A549 treated with AZD2906 at 1 μM for 4 hours (cell line): ENCODE measurements at places on chromosomes 13 and 19. TPM values are rescaled to one million over a fixed set of nuclear protein-coding genes. Genes with fewer than 3 reads are reported as not detected.

DKKL1 gene
- 0.23 to 0.88 TPM (median 0.64 TPM) in 5 replicates for total RNA-seq

MIA gene
- total RNA-seq, result 0.21 to 0.54 TPM in 2 of 5 replicates, not detected in the others

RDH8 gene
- 0.07 to 0.31 TPM (median 0.26 TPM) in 5 replicates for total RNA-seq

MLLT1 gene
- 16.0 to 23.5 TPM (median 22.9 TPM) in 5 replicates for total RNA-seq

PEG3 gene
- not detected in 5 replicates for total RNA-seq

UBE2L5 gene
- not detected in 5 replicates for total RNA-seq

PSG7 gene
- 0.06 to 0.11 TPM (median 0.08 TPM) in 3 of 5 replicates, not detected in the others for total RNA-seq

SHC2 gene
- 0.79 to 1.5 TPM (median 0.93 TPM) in 5 replicates for total RNA-seq

ZNF443 gene
- total RNA-seq, result 0.86 to 1.2 TPM (median 0.89 TPM) in 5 replicates

PRKCSH gene
- total RNA-seq, result 252 to 265 TPM (median 258 TPM) in 5 replicates

LYPD5 gene
- 0.05 to 0.55 TPM (median 0.14 TPM) in 4 of 5 replicates, not detected in the other for total RNA-seq

ZNF723 gene
- not detected in 5 replicates for total RNA-seq

ZNF835 gene
- not detected in 5 replicates for total RNA-seq

SHISA2 gene
- 0.02 to 0.03 TPM in 2 of 5 replicates, not detected in the others for total RNA-seq

POLR1G gene
- total RNA-seq, result 42.2 to 51.6 TPM (median 45.0 TPM) in 5 replicates

SCN1B gene
- total RNA-seq, result 11.1 to 20.6 TPM (median 20.1 TPM) in 5 replicates

ELANE gene
- 0.14 to 0.23 TPM (median 0.16 TPM) in 5 replicates for total RNA-seq

CYP4F8 gene
- not detected in 5 replicates for total RNA-seq

LILRB5 gene
- 0.03 to 0.06 TPM (median 0.05 TPM) in 4 of 5 replicates, not detected in the other for total RNA-seq

PSG11 gene
- total RNA-seq, result not detected in 5 replicates

CNOT3 gene
- 48.7 to 67.2 TPM (median 58.6 TPM) in 5 replicates for total RNA-seq

CLDN10 gene
- total RNA-seq, result 0.14 to 0.22 TPM (median 0.16 TPM) in 5 replicates

CYP2F1 gene
- total RNA-seq, result not detected in 5 replicates

CAPNS1 gene
- 1,516 to 2,255 TPM (median 2,139 TPM) in 5 replicates for total RNA-seq

OR7A5 gene
- total RNA-seq, result not detected in 5 replicates

ZIC2 gene
- 3.6 to 5.9 TPM (median 5.5 TPM) in 5 replicates for total RNA-seq

ZNF99 gene
- total RNA-seq, result not detected in 5 replicates

FFAR2 gene
- 0.02 TPM in 1 of 5 replicates, not detected in the others for total RNA-seq
